ENCODE measurements at places on chromosomes 3 and 15. TPM values are rescaled to one million over a fixed set of nuclear protein-coding genes. Genes with fewer than 3 reads are reported as not detected.

Gene PLSCR4
- 494 TPM for total RNA-seq

Gene CBLB
- total RNA-seq, result 6.8 TPM

Gene STRC
- total RNA-seq, result not detected

Gene TAGLN3
- not detected for total RNA-seq

Gene SLC2A2
- total RNA-seq, result not detected

Gene SIDT1
- total RNA-seq, result not detected

Gene CCRL2
- 0.40 TPM for total RNA-seq

Gene MCF2L2
- 0.22 TPM for total RNA-seq

Gene PRICKLE2
- total RNA-seq, result 1.6 TPM

Gene HCLS1
- 24.0 TPM for total RNA-seq

Gene CACNA2D3
- not detected for total RNA-seq

Gene CHL1
- total RNA-seq, result not detected

Gene C3orf33
- 1.4 TPM for total RNA-seq

Gene SLC22A14
- not detected for total RNA-seq

Gene LMOD3
- total RNA-seq, result not detected

Gene KLHL40
- not detected for total RNA-seq

Gene NMNAT3
- 0.87 TPM for total RNA-seq

Gene SLTM
- 50.6 TPM for total RNA-seq

Gene ATG7
- total RNA-seq, result 25.4 TPM

Gene TRPC1
- 4.8 TPM for total RNA-seq

Gene CLDN16
- not detected for total RNA-seq

Gene MESP2
- not detected for total RNA-seq

Gene SCN11A
- under 0.01 TPM for total RNA-seq

Gene RPL39L
- total RNA-seq, result 20.7 TPM

Gene SLC25A26
- 14.6 TPM for total RNA-seq

Gene SUSD5
- total RNA-seq, result under 0.01 TPM

Gene KLHL6
- under 0.01 TPM for total RNA-seq

Gene TLR9
- total RNA-seq, result not detected

Gene LRRK1
- 4.4 TPM for total RNA-seq

Gene VEPH1
- 20.9 TPM for total RNA-seq

Gene LRRC2
- total RNA-seq, result under 0.01 TPM

Gene CPN2
- total RNA-seq, result not detected

Gene PXYLP1
- 0.40 TPM for total RNA-seq

Gene GABRA5
- not detected for total RNA-seq

Gene PCBP4
- total RNA-seq, result 19.2 TPM

Gene SLC24A5
- total RNA-seq, result under 0.01 TPM

Gene CRYGS
- 1.2 TPM for total RNA-seq

Gene HLTF
- total RNA-seq, result 12.6 TPM

Gene CSTA
- not detected for total RNA-seq

Gene ACKR2
- total RNA-seq, result 4.8 TPM

Gene ITGA11
- 8.7 TPM for total RNA-seq

Gene MKRN3
- 0.65 TPM for total RNA-seq

Gene SYNPR
- total RNA-seq, result not detected

Gene TTLL13
- total RNA-seq, result under 0.01 TPM

Gene TGM5
- total RNA-seq, result not detected

Gene NOX5
- total RNA-seq, result not detected

Gene CHDH
- under 0.01 TPM for total RNA-seq

Gene TRPM1
- not detected for total RNA-seq

Gene SPTBN5
- 2.6 TPM for total RNA-seq

Gene ZXDC
- 8.7 TPM for total RNA-seq

Gene ADGRG7
- total RNA-seq, result not detected

Gene SH3GL3
- total RNA-seq, result under 0.01 TPM

Gene GABRB3
- total RNA-seq, result 0.40 TPM

Gene GPR27
- total RNA-seq, result not detected

Gene ACSBG1
- total RNA-seq, result not detected

Measured in lung microvascular endothelial cell (primary cell).